Gastroesophageal sphincter (tissue), 4 donors: ENCODE measurements at places on chromosomes 6 and 20.

- ATAC-seq = no peak
Observed at GRCh38 chr6:142740449-142740848, 204.5 kb downstream of the HIVEP2 start.

DNA sequence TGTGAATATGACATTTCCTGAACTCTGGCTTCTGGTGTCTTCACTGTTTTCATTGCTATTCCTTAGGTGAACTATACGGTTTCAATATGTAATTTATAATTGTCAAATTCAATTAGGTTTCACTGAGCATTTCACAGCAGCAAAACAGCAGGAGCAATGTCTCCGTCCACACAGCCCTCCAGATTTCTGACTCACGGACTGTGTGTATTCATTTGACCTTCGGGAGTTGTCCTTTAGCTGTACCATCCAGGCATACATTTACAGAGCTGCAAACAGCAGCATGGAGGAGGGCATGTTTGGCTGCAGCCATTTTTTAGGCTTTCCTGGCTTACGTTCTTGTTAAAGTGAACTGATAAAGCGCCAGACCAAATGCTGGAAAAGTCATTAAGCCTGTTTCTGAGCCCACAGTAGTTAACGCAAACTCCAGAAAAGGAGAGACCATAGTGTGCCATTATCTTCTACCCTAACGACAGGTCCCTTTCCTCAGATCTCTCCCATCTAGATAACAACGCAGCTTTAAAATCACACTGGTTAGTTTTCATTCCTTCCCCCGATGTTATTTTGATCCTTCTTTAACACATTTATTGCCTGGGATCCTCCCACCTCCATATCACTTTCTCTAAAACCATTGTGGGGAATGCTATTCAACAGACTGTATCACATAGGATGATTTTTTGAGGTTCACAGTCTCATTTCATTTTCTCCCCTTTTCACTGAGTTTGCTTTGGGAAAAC, 18.3 kb downstream of the FOXC1 start:
- no peak for ATAC-seq

GRCh38 chr6:88823998-88824397, 139.4 kb downstream of the RNGTT start:
- ATAC-seq = no peak

GRCh38 chr6:23045280-23045679, 475.9 kb downstream of the HDGFL1 start:
- no peak for ATAC-seq

DNA sequence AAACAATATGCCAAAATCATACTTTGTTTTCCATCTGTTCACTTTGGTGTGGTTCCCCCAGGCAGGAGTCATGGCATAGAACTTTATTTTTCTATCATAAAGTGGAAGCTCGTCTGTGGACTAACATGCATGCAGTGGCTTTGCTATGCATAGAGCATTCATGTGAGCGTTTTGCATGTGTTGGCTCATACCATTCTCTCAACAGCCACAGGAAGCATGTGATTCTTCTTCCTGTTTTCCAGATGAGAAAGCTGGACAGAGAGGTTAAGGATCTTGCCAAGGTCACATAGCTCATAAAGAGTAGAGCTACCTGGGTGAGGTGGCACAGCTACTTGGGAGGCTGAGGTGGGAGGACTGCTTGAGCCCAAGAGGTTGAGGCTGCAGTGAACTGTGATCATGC, 123.4 kb upstream of the HDGFL1 start:
- ATAC-seq = no peak

DNA sequence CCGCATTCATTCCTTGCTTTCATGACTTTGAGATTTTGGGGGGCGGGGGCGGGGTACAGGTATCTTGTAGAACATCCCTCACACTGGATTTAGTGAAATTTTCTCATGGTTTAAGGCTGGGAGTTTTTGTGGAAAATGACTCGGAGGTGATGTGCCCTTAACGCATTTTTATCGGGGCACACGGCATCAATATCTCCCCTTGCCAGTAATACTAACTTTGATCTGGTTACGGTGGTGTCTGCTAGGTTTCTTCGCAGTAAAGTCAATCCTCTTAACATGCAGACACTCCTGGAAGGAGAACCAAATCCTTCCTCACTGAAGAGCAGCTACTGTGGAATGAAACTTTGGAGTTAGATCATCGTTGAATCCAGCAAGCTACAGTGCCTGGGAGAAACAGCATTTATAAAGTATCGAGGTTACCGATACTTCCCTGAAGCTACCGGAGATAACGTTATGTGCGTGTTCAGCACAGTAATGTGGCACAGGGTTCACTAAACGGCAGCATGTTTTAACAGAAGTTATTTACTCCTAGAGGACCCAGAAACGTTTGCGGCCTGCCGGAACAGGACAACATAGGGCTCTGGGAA, 1.2 kb upstream of the DYNLRB1 start:
- ATAC-seq = no peak

DNA sequence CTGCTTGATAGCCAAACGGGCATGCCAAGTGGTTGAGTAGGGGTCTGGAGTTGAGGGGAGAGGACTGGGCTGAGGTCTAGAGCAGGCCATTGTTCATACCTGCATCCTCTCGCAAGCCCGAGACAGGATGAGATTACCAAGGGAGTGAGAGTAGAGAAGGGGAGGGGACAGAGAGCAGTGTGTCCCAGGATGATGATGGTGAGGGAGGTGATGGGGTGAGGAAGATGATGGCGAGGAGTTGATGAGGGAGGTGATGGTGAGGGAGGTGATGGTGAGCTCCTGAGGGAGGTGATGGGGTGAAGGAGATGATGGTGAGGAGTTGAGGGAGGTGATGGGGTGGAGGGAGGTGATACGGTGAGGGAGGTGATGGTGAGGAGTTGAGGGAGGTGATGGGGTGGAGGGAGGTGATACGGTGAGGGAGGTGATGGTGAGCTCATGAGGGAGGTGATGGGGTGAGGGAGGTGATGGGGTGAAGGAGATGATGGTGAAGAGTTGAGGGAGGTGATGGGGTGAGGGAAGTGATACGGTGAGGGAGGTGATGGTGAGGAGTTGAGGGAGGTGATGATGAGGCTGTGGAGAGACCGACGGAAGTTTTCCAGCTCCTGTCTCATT, 6.4 kb downstream of the TMEM181 start:
- no peak for ATAC-seq

DNA sequence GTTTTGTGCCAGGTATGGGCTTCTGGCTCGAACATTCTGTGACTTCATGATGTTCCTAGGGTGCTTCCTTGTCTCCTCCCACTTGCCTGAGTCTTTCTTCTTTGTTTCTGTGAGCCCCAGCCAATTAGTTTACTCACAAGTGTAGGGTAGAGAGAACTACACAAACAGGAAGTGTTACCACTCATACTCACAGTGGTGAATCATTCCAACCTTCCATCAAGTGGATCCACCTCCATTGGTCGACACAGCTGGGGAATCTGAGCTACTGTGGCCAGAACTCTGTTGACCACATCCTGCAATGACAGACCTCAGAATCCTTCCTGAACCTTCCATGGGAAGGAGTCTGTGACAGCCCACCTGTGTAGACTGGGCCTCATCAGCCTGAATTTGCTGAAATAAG, 76.8 kb downstream of the UNC5CL start:
- ATAC-seq = no peak

- no peak for ATAC-seq
Observed at GRCh38 chr6:97815301-97815812, 532.3 kb upstream of the MMS22L start.

DNA sequence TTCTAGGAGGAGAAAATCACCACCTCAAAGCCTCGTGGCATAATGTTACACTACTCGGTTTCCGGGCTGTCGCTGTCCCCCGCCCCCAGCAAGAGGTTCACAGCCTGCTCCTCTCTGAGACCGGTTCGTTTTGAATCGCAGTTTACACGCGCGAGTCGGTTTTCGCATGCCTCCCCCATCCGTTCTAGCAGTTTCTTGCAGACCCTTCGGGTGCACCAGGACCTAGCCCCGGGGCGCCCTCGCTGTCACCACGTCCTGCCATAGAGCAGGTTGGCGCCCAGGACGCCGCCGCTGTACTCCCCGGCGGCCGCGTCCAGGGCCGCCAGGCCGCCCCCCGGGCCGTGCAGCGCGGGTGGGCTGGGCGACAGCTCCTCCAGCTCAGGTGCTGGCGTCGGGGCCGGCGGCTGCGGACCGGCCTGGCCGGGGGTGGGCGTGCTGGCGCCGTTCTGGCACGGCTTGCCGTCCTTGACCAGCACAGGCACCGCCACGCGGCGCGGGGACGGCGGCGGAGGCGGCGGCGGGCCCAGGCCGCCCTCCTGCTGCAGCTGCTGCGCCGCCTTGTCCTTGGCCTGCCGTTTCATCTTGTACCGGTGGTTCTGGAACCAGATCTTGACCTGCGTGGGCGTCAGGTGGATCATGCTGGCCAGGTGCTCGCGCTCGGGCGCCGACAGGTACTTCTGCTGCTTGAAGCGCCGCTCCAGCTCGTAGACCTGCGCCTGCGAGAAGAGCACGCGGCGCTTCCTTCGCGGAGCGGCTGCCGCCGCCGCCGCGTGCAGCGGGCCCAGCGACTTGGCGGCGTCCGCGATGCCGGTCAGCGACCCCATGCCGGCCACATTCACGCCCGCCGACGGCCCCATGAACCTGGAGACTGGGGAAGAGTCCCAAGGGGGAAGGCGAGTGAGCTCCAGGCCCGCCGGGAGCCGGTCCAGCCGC, 1.4 kb downstream of the NKX2-4 start:
- no peak for ATAC-seq
